ENCODE measurements at places on chromosomes 1 and 21.

DNA sequence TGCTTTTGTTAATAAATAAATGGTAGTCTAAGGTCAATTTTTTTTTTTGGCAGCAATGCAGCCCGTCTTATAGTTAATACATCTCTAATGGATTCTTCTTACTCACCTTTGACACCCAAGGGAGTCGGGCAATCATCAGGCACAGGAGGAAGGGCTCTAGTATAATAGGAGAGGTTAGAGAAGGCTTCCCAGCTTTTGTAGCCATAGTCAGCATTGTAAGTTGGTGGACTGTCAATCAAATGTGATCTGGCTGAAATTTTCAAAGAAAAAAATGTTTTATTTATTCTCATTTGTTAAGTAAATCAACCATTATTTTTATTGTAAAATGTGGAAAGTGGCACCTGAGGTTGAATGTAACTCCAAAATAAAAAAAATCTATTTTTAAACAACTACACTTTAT is 2.1 kb downstream of the PTGS2 start:
- no peak for DNase-seq

DNA sequence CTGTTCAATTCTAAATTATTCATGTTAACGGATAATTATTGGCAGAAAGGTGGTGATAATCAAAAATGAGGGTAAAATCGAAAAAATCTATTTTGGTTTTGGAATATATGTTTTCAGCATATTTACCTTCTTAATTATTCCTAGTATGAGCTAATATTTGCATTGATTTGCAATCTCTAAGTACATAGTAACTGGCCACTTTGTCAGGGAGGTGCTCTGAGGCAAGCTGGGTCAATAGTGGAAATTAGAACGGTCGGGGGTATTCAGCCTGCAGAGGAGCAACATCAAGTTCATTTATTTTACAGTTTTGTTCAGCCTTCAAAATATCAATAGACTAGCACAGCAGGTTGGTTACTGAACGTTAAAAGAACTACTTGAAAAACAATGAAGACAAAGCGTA is 1.8 kb downstream of the OTUD7B start:
- no peak for DNase-seq

GRCh38 chr21:32003411-32003810 is 130.6 kb downstream of the HUNK start:
- no peak for DNase-seq

GRCh38 chr21:35036465-35037383 is 12.4 kb downstream of the RUNX1 start:
- DNase-seq = no peak

All from thoracic aorta (tissue), 2 donors.